ENCODE measurements at places on chromosomes 6 and 20. TPM values are rescaled to one million over a fixed set of nuclear protein-coding genes. Genes with fewer than 3 reads are reported as not detected.

Gene MEP1A
- 0.11 TPM for total RNA-seq

Gene ARHGAP40
- total RNA-seq = 1.6 TPM

Gene LIN28B
- not detected for total RNA-seq

Gene FAM83C
- total RNA-seq = 1.0 TPM

Gene WFDC12
- total RNA-seq = not detected

Gene SLCO4A1
- 0.38 TPM for total RNA-seq

Gene AIF1
- not detected for total RNA-seq

Gene MMP24
- total RNA-seq = under 0.01 TPM

Gene CST2
- not detected for total RNA-seq

Gene CRIP3
- not detected for total RNA-seq

Gene GRIK2
- not detected for total RNA-seq

Gene ULBP3
- total RNA-seq = 4.6 TPM

Gene GTSF1L
- total RNA-seq = not detected

Gene ISM1
- 1.0 TPM for total RNA-seq

Gene PLCG1
- total RNA-seq = 40.4 TPM

Gene FLRT3
- total RNA-seq = 38.8 TPM

Gene WFDC2
- total RNA-seq = not detected

Gene PRPH2
- not detected for total RNA-seq

Gene NKX2-2
- total RNA-seq = not detected

Gene RAET1E
- total RNA-seq = 1.7 TPM

Gene PRSS16
- 12.2 TPM for total RNA-seq

Gene HS3ST5
- total RNA-seq = not detected

Gene SLC35D3
- total RNA-seq = not detected

Gene ARFGEF3
- under 0.01 TPM for total RNA-seq

Gene MYB
- total RNA-seq = not detected

Gene VSX1
- total RNA-seq = not detected

Gene SLC9A8
- total RNA-seq = 2.9 TPM

Gene LY6G6F
- not detected for total RNA-seq

Measured in hair follicular keratinocyte (primary cell).